ENCODE measurements at places on chromosomes 11 and 22. TPM values are rescaled to one million over a fixed set of nuclear protein-coding genes. Genes with fewer than 3 reads are reported as not detected.

The PRR5L gene
- 3.0 TPM for total RNA-seq

The MRGPRE gene
- total RNA-seq: not detected

The ADORA2A gene
- 19.4 TPM for total RNA-seq

The HTATIP2 gene
- total RNA-seq: 37.1 TPM

The TRIM68 gene
- 9.1 TPM for total RNA-seq

Measured in body of pancreas (tissue), 4 donors.